ENCODE measurements at places on chromosomes 1 and 21. TPM values are rescaled to one million over a fixed set of nuclear protein-coding genes. Genes with fewer than 3 reads are reported as not detected.

SHE gene
- total RNA-seq: not detected

PRPF38A gene
- total RNA-seq: 6.1 TPM

CDC42BPA gene
- total RNA-seq: 39.1 TPM

KMO gene
- not detected for total RNA-seq

AMY1A gene
- total RNA-seq: not detected

ITGB2 gene
- total RNA-seq: 2.1 TPM

C1orf116 gene
- total RNA-seq: not detected

CDCA8 gene
- 4.4 TPM for total RNA-seq

CNR2 gene
- not detected for total RNA-seq

THEM5 gene
- total RNA-seq: not detected

OR2T4 gene
- total RNA-seq: not detected

Measured in GM23248 (cell line).